ENCODE measurements at places on chromosomes 1 and 21.
A peak's percentile ranks its signal among the peaks of the same experiment; 100 is the strongest.

DNA sequence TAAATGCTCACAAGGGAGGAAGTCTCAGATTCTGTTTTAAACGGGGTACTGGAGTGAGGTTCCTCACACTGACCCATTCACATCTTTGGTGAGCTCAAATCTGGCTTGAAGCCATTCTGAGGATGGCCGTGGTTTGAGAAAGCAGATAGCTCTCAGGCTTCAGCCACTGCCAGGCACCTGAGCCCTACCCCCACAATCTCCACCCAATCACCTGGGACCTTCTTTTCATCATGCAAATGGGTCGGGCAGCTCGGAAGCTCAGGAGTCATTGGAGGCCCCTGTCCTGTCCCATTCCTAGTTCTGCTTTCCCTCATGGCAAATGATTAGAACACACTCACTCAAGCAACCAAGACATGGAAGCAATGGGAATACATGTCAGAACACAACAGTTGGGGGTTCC, 141.4 kb upstream of the ETS2 start:
- DNase-seq, result no peak

GRCh38 chr1:43293896-43294760, 6.7 kb upstream of the TIE1 start:
- no peak for DNase-seq

GRCh38 chr1:43789604-43790550, 82.5 kb downstream of the ST3GAL3 start:
- no peak for DNase-seq

GRCh38 chr1:118862755-118863154, 125.4 kb downstream of the TBX15 start:
- DNase-seq, result no peak

DNA sequence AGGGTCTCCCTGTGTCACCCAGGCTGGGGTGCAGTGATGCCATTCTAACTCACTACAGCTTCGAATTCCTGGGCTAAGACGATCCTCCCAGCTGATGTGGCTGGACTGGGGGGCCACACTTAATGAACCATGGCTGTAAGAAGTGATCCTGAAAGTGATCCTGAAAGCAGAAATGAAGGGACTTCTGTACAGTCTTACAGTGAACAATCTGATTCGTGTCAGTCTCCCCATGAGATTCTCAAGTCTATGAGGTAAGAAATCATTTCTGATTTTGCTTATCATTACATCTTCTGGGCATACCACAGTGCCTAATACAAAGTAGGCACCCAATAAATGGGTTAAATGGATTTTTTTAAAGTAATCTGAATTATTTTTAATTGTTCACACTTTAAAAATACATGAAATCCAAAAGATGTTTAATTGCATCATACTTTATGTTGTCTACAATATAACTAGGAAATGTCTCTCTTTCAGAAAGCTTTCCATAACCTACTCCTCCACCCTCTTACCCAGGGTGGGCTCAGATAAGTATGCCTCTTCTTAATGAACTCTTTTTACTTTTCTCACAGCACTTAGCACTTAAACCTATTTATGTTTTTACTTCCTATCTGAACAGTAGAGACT, 21.5 kb downstream of the TUT4 start:
- no peak for DNase-seq

- DNase-seq, result no peak
These were observed 23.3 kb upstream of the PTGFRN start for GRCh38 chr1:116886291-116886878.

DNA sequence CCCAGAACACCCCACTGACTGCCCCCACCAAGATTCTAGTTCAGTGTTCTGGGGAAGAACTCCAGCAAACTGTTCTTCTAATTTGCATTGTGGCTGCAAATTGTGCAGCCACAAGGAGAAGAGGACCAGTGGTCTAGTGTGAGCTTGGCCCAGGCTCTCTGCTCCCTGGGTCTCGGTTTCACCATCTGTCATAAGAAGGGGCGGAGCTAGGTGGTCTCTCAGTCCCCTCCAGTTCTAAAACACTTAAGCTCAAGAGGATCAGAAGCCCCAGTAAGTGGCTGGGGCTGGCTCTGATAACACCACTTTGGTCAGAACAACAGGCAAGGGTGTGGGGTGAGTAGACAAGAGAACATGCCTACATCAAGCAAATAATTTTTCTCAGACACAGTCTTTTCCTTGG, 99.9 kb downstream of the BEND5 start:
- no peak for DNase-seq

- no peak for DNase-seq
These were observed 101.1 kb upstream of the ERRFI1 start for GRCh38 chr1:8127171-8127641.

- DNase-seq, result no peak
These were observed 14.3 kb downstream of the LMX1A start for GRCh38 chr1:165342168-165342567.

DNA sequence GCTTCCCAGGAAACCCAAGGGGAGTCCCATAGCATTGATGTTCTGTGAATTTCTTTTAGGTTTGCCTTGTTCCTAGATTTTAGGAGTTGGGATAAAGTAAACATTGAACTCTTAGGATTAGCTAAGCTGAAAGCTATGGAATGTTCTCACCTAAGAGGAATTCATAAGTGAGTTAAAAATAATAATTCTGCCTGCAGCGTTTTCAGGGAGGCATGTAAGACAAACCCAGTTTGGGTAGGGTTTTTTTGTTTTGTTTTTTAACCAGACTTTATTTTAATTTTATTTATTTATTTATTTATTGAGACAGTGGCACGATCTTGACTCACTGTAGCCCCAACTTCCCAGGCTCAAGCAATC, 28.9 kb upstream of the CD101 start:
- DNase-seq, result no peak

DNA sequence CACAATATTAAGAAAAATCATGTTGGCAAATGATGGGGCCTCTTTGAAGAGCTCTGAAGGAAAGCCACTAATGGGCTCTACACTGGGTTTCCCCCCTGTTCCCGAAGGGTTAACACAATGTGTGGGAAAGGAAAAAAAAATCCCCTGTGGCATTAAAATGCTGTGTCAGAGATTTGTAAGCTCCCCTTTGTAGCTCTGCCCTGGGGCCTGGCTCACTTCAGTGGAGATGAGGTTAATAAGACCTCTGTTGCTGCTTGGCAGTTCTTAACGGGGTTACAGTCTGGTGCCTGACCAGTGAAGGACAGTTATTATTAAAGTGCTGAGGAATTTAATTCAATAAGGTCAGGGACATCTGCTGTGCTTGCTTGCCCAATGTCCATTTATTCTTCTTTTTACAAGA, 129.7 kb upstream of the UBE2U start:
- no peak for DNase-seq

DNA sequence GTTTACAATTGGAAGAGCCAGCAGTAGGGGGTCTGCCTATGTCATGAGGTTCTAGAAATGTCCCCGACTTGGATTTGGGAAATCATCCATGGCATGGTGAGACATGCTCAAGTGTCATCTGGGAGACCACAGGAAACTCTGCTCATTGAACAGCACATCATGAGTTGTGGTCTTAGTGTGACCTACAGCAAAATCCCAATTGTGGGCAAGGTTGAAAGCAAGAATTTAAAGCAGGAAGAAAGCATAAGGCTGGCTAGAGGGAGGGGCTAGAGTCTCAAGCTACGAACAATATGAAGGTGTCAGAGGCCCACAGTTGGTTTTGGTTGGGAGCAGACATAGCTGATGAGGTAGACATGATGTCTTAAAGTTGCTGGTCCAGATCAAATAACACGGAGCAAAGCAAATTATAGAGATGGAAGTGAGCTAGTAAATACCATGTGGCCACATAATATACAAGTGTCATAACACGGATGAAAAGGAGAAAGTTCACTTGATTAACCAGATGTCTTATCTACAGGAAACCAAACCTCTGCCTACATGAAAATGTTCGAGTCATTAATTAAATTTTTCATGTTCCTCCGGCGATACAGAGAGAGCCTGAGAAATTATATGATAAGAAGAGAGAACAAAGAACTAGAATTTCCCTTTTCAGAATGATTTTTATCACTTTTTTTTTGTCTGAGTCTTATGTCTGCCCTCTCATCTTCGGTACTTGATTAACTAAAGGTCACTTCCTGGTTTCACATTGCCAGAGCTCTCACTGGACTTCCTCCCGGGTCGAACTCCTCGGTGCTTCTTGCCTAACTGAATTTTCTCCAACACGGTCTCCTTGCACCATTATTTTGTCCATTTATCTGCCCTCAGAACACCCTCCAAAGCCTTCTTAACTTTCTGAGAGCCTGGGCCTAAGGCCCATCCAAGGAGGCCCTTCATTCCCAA, 67.5 kb upstream of the DUSP10 start:
- DNase-seq, result no peak

DNA sequence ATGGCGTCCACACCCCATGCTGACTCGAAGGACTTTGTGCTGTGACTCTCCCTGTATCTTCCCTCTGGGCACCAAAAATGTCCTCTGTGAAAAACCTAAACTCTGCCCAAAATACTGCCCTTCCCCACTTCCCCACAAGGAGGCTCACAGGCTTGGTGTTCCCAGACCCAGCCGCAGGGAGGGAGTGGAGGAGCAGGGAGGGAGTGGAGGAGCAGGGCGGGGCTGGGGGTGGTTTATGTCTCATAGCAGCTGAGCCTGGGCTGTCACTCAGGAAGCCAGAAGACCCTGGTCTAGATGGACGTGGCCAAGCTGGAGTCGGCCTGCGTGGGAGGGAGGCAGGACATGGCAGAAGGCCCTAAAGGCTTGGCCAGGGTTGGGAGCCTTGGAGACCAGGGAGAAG, 461.7 kb downstream of the PTPRU start:
- no peak for DNase-seq

DNA sequence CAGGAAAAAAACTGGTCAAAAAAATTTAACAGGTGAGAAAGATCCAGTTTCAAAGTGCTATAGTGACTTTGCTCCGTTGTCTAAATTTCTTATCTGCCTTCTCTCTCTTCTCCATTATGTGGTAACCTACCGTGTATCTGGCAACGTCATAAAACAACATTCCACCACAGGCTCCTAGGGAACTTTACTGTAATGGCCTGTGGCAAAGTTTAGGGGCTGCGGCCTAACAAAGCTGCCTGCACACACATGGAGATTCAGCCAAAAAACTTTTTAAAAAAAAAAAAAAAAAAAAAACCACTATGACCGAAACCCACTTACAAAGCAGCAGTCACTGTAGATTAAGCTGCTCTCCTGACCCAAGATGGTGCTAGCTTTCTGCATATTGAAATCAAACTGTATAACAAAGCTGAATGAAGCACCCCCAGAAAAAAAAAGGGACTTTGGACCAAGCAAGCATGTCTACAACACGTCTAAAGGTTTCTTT, 202.6 kb downstream of the SLC45A1 start:
- DNase-seq, result no peak

- DNase-seq, result no peak
These were observed 8.0 kb upstream of the C1orf159 start for GRCh38 chr1:1123581-1124507.

- DNase-seq, result no peak
These were observed 11.3 kb upstream of the MAP10 start for GRCh38 chr1:232793944-232794343.

DNA sequence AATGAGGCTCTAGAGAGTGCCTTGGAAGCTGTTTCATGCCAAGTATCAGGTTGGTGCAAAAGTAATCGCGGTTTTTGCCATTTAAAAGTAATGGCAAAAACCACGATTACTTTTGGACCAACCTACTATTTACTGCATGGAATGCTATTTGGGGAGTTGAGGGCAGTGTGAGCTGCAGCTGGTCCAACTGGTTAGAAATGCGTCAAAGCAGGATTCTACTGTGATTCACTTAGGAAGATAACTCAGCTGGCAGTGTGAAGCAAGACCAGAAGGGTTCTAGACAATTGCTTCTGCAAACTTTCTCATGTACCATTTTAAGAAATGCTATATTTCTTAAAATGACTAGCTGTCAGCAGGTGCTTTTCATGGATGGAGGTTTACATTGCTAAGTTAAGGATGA, 21.2 kb upstream of the PLA2G2C start:
- no peak for DNase-seq

DNA sequence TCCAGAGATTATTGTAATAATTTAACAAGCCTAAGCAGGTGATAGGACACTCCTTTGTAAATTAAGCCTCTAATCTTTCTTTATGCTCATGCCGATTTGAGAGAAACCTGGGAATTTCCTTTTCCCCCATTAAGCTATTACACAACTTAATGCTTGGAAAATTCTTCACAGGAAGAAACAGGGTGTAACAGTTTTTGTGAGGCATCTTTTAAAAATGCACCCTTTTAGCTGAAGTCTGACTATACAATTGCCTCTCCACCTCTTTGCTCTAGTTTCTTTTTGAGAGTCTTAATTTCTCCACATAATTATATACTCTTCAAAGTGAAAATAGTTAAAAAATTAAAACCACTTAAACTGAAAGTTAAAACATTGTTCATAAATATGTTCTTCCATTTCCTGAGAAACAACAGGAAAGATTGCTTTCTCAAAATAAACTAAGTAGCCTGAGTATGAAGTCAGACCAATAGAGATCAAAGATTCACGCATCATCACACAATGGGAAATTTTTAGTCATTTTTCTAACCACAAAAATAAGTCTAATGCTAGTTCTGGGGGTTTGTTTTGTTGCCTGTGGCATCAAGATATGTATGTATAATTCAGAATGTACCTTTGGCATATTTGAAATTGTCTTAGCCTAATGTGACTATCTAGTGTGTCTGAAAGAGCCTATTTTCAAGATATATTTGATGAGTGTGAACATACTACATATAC, 34.7 kb downstream of the LRRC8D start:
- DNase-seq, result peak; percentile 29

- no peak for DNase-seq
These were observed 3.8 kb downstream of the TNN start for GRCh38 chr1:175071276-175071943.

DNA sequence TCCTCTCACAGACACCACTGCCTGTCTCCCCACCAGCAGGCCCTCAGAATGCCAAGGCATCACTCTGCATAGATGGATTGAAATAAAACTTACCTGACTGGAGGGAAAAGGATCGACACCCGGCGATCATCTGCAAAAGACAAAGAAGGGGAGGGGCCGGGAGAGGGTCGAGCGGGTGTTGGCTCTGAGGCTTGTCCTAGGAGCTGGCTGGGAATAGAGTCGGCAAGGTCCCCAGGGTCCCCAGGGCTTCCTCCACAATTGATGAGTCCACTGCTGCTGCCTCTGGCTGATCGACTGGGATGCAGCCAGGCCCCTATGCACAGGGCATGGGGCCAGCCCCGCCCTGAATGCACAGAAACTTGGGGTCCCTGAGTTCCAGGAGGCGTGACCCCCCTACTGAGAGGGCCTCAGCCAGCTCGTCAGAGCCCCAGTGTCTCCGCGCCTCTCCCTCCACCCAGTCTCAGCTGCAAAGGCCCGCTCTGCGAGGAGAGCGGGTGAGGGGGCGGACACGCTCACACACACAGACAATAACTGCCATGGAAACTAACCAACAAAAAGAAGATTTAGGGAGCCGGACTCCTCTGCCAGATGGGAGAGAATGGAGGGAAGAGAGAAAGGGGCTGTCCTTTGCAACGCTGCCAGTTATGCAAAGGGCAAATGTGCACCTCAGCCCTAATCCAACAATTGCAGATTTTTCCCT, at the start of gene KLHDC8A:
KLHDC8A (minus strand) TSS at position 483 of the 700 bp plus-strand sequence. CDS start 13,318 bp downstream, outside the sequence.
- DNase-seq, result no peak

DNA sequence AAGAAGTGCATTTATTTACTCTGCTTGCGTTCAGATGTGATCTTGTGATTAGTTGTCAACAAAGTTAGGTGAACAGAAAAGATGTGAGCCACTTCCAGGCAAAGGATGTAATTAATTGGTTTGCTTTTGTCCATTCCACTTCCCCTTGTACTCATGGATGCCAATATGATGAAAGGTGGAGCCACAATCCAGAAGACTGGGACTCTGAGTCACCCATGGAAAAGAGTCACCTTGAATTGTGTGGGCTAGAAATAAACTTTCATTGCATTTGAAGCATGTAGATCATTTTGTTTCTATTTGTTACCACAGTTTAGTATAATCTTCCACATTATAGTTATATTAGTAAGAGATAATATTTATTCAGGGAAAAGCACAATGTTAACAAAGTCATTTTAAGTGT, 684.2 kb downstream of the LTN1 start:
- DNase-seq, result no peak

Measured in GM06990 (cell line).